ENCODE measurements at places on chromosomes 11 and 22.

GRCh38 chr11:6932145-6932544 is 5.9 kb downstream of the ZNF215 start:
- DNase-seq, result no peak

- DNase-seq, result no peak
Measured at GRCh38 chr11:8584511-8584910, 9.5 kb downstream of the STK33 start.

- no peak for DNase-seq
Measured at GRCh38 chr22:36455571-36456463, 25.6 kb downstream of the TXN2 start.

DNA sequence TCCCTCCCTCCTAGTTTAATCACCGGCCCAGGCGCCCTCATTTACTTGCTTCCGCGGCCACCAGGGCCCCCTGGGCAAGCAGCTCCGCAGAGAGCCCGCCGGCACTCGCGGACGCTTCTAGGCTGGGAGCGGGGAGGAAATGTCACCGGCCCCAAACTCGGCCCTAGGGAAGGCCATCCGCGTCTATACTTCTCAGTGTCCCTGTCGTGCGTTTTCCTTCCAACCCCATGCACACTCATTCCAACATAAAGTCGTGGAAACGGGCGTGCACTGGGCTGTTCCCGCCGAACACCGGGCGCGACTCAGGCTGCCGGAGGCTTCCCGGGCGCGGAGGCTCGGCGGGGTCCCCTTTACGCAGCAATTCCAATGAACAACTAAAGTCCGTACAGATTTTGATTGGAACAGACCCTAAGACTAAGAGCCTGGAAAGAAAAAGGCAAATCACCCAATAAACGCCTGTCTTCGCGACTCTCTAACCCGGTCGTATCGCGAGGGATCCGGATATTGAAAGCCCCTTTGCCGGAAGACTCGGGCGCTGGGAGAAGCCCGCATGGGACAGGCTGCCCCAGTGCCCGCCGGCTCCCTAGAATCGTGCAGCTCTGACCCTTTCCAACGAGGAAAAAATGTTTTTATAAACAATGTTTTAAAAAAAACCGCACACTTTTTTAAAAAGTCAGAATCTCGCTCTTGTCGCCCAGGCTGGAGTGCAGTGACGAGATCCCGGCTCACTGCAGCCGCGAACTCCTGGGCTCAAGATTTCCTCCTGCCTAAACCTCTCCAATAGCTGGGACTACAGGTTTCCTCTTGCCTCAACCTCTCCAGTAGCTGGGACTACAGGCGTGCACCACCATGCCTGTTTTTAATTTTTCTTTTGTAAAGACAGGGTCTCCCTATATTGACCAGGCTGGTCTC is 1.3 kb upstream of the BARX2 start:
- DNase-seq, result no peak

DNA sequence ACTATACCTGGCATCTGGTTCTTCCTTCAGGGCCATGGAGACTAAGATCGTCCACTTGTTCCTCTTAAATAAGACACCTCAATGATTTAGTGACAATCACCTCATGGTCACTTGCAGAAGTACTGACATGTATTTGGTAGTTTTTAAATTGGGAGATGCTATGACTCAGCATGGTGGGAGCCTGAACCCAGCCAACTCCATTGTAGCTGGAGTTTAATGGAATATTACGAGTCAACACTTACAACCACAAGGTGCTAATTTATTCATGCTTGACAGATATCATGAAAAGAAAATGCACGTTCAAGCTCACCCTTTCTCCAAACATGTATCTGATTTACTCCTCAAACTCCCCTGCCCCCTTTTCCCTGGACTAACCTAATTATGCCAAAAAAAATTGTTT is 16.6 kb upstream of the APOL3 start:
- DNase-seq, result no peak
